ENCODE measurements at places on chromosomes 3 and 15.

- DNase-seq: no peak
Observed at GRCh38 chr3:64890006-64890405, 202.2 kb upstream of the ADAMTS9 start.

DNA sequence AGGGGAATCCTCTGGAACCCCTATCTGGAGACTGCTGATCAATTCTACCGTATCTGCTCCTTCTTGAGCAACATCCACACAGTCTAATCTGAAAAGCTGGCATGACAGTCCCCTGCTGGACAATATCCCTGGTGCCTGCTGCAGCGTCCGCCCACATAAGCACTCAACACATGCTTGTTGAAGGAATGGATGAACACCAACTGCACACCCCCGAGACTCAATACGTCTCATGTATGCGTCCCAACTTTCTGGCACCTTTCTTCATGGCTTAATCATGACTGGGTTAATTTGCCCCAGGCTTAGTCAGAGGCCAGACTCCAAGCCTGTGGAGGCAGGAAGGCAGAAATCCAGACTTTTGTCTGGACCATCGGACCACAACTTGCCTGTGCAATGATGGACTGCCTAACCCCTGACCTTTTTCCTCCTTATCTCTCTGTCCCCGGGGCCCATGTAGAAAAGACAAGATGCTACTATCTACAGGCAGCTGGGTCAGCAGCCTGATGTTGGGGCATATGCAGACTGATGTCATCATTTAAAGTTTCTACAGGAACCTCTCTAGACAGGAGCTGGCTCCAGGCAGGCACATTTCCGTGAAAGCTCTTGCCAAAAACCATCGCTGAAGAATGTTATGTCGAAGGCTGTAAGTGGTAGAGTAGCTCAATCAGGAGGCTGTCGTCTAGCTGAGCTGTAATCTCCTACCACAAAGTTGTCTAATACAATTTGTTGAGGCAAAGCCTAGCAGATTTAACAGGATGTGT, 114.1 kb upstream of the TPM1 start:
- no peak for DNase-seq

DNA sequence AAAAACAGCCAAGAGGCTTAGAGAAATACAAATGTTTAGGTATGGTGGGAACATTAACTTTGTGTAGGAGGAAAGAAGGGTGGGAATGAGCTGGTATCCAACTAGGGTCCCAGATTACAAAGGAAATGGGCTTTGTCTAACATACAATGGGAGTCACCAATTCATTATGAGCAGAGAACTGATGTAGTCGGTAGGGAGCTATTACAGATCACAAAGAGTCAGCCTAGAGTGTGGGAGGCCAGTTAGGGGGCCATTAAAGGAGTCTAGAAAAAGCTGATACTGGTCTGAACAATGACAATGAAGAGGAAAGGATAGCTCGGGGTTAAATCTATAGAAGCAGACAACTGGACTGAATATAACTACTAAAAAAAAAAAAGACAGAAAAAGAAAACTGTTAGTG, 15.5 kb downstream of the ANO10 start:
- DNase-seq: no peak

DNA sequence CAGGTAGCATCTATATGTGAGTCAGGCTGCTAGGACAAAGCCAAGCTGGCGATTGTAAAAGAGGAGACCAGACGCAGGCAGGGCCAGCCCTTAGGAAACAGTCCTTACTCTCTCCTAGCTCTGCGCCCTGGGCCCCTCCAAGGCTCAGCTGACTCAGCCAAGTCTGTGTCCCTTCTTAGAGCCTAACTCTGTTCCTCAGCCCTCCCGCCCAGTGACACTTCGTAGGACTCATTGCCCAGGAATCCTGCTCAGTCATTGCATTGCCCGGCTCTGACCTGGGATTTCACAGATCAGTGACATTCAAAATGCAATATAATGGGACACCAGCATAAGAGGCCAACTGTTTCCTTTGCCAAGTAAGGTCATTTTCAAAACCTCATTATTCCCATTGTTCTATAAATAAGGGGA, 244.2 kb downstream of the TLE3 start:
- peak; percentile 58 for DNase-seq

GRCh38 chr3:33139996-33140395, 26.2 kb downstream of the CRTAP start:
- DNase-seq: no peak

- DNase-seq: no peak
Observed at GRCh38 chr15:32909431-32909830, 191.6 kb downstream of the GREM1 start.

DNA sequence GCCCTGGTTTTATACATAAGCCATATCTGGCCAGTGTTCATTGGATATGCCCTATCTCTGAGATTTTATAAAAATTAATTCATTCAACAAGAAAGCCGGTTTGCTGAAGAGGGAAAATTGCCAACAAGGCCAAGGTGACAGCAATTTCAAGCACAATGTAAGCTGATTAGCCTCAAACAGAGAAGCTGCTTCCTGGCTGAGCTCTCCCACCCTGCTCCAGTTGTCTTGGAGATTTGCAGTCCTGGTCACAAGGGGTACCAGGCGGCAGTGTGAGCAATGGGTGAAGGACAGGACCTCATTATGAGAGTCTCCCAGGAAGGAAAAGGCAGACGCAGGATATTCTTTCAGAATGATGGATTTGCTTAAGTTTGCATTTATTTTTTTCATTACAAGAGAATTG, 5.4 kb upstream of the THSD4 start:
- DNase-seq: no peak

DNA sequence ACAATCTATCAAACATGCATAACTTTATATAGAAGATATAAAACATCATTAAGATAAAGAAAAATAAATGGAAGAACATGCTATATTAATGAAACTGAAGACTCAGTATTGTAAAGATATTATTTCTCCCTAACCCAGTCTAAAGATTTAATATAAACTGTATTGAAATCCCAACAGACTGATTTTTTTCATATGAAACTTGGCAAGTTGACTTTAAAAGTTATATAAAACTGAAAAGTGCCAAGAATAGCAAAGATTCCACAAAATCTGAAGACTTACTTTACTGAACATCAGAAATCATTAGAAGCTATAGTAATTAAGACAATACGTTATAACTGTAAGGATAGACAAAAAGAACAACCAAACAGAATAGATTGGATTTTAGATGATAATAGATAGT, 531.3 kb upstream of the MCTP2 start:
- no peak for DNase-seq

DNA sequence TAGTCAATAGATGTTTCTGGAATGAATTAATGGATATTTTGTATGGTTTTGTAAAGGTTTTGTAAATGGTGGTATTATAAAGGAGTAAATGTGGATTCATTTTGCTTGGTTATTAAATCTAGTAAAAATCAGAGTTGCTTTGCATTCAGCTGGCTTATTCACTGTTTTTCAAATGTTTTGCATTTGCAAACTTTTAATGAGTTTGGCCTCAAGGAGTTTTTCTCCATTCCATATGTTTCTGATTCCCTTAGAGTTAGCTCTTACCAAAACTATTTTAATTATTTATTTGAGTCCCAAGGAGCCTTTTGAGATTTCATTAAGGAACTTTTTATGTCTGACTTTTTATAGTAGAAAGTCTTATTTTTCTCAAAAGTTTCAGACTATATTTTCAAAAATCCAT, 992.2 kb downstream of the DIPK2A start:
- DNase-seq: no peak

GRCh38 chr3:141367038-141367730, 1.1 kb upstream of the ZBTB38 start:
- no peak for DNase-seq

- no peak for DNase-seq
Observed at GRCh38 chr3:122776675-122777468, 16.8 kb downstream of the HSPBAP1 start.

- no peak for DNase-seq
Observed at GRCh38 chr3:102530415-102531181, 95.8 kb downstream of the ZPLD1 start.

DNA sequence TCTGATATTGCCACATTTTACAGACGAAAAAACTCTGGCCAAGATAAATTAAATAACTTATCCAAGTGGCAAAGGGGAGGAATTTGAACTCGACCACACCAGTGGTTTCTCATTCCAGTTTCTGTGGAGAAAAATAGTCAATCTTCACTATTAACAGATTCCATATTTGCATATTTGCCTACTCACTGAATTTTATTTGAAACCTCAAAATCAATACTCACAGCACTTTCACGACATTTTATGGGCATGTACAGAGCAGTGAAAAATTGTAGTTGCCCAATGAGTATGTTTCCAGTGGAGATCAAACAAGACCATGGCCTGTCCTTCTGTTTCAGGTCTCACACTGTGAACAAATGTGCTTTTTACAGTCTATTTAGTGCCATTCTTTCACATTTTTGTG, 374.3 kb downstream of the MAGI1 start:
- no peak for DNase-seq

DNA sequence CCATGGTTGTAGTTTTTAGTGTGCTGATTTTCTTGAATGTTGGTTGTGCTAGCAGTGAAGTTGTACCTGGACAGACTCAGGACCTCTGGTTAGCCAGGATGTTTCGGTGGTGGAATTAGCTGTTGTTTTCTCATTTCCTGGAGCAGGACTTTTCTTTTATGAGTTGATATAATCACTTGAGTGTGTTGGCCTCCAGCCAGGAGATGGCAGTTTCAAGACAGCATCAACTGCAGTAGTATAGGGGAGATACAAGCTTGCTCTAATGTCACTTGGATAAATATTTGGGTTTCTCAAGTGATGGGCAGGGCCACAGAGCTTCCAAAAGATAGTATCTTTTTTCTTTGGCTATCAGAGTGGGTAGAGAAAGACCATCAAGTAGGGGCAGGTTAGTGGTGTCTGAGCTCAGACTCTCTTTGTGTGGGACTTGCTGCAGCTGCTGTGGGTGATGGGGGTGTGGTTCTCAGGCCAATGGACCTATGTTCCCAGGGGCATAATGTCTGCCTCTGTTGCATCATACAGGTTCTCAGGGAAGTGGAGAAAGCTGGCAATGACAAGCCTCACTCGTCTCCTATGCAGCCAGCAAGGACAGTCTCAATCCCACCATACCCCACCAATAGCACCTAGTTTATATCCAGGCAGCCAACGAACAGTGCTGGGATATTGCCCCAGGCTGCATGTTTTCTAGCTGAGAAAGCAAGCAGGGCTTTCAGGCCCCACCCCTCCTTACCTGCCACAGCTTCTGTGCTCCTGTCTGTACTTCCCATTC, 14.6 kb upstream of the OR5K2 start:
- DNase-seq: no peak

- DNase-seq: no peak
Observed at GRCh38 chr3:20035019-20035418, 5.2 kb upstream of the KAT2B start.

DNA sequence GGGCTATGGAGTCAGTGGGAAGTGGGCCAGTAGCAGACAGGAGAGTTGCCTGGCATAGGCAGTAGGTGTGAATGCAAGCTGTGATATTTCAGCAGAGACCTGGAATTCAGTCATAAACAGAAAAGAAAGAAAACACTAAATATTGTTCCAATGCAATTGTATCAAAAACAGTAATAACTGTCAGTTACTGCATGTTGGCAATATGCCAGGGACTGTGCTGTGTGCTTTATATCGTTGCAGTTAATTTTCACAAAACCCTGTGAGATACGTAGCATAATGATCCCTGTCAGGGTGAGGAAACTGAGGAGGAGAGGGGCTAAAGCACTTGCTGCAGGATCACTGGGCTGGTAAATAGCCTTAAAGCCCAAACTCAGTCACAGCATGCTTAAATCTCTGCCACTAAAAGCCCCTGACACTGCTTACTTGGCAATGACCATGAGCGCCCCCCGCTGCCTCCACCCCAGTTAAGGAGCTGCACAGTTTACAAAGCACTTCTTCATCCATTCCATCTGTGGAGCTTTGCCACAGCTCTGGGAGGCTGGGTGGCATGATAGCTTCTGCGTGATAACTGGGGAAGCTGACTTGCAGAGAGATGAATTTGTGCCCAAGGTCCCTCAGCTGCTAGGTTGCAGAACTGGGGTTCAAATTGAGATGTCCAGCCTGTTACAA, 3.9 kb downstream of the SLC6A1 start:
- DNase-seq: no peak

DNA sequence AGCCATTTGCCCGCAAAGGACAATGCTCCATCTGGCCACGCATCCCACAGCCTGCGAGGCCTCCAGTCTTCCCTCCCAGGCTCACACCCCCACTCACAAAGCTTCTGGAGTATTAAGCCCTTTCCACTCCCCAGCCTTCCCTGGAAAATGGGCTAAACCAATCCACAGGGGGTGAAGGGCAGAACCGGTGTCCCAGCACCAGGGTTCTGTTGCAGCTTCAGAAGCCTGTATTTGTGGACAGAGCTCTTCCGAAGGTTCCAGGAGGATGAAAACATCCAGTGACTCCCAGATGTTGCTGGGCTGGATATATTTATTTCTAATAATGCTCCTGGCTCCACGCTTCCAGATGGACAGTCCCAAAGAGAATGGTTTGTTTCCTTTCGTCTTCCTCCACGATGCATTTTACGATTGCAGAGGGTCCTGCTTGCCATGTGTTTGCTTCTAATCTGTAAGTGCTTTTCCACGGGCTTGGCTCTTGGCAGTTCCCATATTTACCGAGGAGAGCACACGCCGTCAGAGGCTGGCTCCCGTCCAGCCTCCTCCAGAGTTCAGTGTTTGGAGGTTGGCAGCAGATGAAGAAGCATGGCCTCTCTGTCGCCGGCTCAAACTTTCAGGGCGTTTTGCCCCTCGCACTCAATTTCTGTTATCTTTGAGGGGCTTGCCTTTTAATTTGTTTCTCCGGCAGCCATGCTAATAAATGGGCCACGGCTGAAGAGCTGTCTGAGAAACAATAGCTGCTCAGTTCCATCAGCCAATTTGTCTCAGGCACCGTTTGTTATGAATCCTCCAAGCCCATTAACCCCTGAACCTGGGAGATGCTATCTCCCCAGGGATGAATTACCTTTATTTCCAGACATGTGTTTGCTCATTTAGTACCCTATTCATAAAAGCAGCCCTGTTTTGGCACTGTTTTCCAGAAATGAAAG, 367.9 kb upstream of the PROK2 start:
- DNase-seq: no peak

DNA sequence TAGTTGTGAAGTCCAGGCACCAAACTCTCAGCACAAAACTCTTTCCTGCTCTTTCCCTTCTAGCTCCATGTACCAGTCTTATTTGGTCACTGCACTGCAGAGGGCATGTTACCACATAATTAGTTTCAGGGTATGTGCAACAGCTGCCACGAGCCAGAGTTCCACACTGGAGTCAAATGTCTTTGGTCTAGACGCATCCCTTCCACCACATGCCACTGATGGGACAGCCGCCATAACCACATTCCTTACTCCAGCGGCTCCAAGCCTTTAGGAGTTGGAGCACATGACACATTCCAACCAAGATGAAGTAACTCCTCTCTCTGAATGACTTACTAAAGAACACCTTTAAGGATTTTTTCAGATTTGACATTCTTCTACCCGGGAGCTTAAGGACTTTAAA, 153.4 kb downstream of the ERC2 start:
- no peak for DNase-seq

DNA sequence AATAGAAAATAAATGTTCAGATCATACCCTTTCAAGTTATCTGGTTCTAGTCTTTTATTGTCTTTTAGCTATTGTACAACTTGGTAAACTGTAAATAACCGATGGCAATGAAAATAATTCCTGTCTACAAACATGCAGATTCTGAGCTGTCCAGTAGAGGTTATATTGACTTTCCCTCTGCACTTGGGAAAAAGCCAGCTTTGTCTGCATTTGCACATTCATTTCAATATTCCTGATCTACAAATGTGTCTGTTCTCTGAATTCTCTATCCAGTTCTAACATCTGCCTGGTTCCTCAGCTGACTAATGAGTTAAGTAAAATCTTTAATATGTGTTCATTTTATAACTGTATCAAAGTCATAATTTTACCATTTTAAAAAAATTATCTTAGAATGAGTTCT, 408.5 kb downstream of the ERC2 start:
- no peak for DNase-seq

- no peak for DNase-seq
Observed at GRCh38 chr3:53536282-53536681, 41.9 kb downstream of the CACNA1D start.
